ENCODE measurements at places on chromosomes 11 and 22.

- DNase-seq = no peak
Measured at GRCh38 chr22:39361496-39361895, 11.7 kb downstream of the SYNGR1 start.

DNA sequence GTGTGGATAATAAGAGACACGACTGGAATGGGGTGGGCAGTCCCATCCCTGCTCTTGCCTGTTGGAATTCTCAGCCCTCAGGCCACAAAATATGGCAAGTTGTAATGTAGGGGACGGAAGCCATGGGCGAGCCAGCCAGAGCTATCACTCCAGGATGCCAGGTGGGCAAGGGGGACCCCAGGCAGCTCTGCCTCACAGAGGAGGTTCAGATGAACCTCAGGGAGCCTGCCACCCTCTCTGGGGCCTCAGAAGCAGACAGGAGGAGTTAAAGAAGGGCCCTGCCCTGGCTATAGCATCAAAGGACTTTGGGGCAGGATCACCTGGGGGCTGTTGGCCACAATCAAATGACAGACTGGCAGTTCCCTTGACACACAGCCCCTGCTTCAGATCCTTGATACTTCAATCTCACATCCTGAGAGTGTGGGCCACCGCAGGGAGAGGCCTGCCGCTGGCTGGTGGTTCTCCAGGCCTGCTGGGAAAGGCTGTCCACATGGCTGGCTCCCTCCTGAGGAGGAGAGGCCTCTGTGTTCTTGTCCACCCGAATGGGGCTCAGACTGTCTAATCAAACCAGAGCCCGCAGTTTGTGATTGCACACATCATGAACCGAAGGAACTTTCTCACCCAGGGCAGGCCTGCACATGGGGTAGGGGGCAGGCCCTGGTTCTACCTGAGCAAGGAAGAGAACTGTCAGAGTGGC, 31.4 kb downstream of the IGLL1 start:
- DNase-seq = no peak

DNA sequence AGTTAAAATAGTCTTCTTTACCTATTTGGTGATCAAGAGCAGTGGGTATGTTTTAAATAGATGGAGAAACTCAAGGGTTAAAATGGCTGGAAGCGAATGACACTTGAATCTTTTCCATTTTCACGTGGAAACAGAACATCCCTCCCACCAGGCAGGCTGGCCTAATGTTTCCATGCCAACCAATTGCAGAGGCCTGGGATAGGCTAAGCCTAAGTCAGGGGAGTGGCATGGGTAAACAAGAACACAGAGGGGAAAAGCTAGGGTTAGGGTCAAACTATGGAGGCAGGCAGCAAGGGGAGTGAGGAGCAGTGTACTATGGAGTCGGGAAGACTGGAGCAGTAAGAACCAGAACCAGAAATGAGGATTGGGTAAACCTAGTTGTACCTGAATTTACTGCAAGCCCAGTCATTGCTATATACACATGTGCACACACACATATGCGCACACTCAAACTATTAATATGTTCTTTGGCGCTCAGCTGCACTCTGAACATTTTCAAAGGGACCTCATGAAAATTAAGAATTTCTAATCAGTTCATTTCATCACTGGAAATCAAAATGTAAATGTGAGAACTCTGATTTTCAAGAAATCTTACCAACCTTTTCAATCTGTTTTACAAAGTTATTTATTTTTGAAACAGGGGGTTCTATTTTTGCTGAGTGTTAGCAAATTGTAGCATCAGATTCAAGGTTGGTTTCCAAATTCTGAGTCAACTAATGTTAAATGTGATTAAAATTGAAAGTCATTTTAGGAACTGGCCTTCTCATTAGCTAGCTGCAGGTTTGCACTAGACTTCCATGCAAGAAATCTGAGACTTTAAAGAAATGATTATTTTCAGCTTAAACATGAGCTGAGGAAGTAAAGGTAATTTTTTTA, 327.0 kb upstream of the CCDC90B start:
- DNase-seq = no peak

DNA sequence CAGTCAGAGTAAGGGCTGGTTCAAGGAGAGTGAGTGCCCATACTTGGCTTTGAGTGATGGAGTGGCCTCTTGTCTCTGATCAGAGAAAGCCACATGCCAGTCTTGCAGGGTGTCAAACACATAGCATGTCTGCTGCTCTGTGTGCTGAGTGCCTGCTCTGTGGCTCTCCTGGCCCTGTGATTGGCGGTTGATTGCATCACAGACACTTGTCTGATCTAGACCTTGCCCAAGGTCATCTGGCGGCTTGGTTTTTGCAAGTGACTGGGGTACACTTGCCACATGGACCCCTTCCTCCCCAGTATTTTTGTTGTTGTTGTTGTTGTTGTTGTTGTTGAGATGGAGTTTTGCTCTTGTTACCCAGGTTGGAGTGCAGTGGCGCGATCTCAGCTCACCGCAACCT, 10.3 kb downstream of the OSBP2 start:
- DNase-seq = no peak

DNA sequence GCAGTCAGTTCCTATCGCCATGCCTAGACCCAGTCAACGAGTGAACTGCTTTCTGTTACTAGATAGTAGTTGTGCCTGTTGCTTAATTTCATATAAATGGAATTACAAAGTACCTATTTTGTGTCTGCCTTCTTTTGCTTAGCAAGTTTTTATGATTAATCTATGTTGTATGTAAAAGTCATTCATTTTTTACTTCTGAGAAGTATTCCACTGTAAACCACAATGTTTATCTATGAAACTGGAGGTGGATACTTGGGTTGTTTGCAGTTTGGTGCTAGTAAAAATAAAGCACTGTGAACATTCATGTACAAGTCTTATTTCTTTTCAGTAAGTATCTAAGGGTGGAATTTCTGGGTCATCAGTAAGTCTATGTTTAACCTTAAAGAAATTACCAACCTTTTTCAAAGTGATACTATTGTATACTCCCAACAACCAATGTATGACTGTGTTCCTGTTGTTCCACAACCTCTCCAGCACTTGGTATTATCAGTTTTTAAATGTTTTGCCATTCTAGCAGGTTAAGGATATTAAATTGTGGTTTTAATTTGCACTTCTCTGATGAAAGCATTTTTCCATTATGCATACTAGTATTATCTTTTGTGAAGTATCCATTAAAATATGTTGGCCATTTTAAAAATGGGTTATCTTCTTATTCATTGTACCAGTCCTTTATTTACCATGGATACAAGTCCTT, 68.2 kb downstream of the DNAJC24 start:
- DNase-seq = peak; percentile 14

GRCh38 chr11:110362971-110363509, 66.6 kb upstream of the RDX start:
- DNase-seq = no peak

GRCh38 chr11:1560649-1561251, 11.3 kb downstream of the DUSP8 start:
- no peak for DNase-seq

DNA sequence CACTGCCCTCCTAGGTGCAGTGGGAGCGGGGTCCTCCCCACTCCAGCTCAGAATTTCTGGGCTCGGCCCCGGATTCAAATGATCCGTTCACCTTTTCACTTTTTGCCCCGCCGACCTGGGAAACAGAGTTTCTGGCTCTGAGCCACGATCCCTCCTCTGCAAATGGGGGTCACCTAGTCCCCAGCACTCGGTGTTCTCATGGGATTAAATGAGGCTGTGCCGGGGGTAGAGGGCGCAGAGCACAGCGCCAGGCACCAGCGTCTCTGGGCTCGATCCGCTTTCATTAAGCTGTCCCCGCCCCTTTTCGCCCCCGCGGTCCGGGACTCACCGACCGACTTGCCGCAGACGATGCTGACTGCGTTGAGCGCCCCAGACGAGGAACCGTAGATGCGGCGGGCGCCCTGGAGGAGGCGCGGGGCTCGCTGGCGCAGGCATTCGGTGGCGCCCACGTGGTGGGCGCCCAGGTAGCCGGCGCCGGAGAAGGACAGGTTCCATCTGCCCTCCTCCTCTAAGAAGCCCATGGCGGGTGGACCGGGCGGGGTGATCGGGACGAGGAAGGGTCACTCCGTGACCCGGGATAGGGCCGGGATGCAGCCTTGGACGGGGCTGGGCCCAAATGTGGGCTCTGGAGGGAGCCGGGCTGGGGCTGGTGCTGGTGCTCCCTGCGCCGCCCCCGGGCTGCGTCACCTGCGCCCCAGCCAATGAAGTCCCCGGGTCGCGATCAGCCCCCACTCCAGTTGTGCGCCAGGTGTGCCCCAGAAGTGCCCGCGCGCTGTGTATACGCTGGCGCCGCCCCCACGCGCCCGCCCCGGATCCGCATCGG, at the start of gene PNPLA5:
PNPLA5 (minus strand) TSS at position 654 of the 823 bp plus-strand sequence; CDS start at position 521, 133 bp downstream.
- no peak for DNase-seq

GRCh38 chr22:29255064-29255621, 12.6 kb downstream of the RHBDD3 start:
- no peak for DNase-seq

DNA sequence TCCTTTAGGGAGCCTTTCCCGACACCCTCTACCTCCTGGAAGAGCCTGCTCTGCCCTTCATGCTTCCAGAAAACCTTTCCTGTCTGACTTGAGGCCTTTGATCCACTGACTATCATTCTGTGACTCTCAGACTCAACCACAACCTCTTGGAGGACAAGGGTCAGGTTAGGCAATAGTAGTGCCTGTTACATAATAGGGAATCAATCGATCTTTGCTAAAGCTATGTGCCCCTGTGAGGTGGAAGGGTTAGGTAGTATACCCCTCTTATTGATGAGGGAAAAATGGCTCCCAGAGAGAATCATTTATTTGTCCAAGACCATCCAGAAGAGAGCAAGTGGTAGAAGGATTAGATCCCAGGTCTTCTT, 16.2 kb downstream of the KCNC1 start:
- DNase-seq = no peak

- no peak for DNase-seq
Measured at GRCh38 chr22:39664485-39665200, 94.1 kb downstream of the CACNA1I start.

DNA sequence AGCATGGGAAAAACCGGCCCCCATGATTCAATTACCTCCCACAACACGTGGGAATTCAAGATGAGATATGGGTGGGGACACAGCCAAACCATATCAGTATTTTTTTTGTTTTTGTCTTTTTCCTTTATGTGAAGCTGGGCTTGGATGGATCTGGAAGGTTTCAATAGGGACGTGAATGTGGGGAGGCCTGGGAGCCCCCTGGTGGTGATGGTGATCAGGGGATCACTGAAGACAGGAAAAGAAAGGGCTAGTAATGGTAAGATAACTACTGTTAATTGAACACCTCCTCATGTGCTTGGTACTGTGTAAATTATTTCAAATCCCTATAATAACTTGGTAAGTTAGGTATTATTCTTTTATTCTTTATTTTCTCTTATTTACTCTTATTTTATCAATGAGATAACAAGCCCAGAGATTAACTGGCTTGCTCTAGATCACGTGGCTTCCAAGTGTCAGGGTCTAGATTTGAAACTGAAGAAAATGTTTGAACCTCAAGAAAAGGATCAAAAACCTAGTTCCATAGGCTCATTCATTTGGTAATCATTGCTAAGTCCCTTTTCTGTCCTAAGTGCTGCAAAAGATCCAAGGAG, 364.2 kb downstream of the TENM4 start:
- peak; percentile 40 for DNase-seq

GRCh38 chr22:40216041-40216756, 38.5 kb downstream of the TNRC6B start:
- no peak for DNase-seq

GRCh38 chr11:23851216-23851615, 645.6 kb upstream of the LUZP2 start:
- DNase-seq = no peak

DNA sequence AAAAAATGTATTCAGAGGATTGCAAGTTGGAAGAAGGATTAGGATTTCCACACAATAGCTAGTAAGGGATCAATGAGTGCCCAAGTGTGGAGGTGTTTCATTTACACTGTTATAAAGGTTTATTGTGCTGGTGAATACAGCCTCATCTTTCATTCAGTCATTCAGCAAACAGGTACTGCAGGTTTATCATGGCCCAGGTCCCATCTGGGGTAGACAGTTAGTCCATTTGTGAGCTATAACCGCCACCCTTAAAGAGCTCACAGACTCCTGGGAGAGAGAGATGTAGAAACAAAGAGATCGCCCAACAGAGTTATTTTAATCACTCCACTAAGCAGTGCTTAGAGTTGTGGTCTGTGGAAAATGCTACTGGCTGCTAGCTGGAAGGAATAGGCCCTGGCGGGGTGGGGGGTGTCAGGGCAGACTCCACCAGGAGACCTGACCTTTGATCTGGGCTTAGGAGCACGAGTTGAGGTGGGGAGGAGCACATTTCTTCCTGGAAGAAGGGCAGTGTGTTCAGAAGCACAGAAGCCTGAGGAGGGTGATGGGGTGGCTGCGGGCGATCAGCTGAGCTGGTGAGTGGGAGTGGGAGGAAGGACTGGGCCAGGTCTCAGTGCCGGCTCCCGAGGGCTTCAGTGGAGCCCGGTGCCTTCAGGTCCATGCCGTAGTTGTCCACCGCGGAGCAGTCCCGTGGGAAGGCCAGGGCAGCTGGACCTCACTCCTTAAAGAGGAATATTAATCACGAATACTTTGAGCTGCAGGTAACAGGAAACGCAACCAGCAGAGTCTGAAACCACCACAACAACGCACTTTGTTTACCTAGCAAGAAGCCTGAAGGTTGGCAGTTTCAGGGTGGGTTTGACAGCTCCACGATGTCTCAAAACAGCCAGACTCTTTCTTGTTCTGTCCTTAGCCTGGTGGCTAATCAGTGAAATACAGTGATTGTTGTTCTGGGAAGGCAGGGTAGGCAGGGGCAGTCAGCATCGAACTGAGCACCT, 11.2 kb downstream of the TOM1 start:
- no peak for DNase-seq

- DNase-seq = no peak
Measured at GRCh38 chr11:133228471-133229329, 303.6 kb downstream of the OPCML start.

DNA sequence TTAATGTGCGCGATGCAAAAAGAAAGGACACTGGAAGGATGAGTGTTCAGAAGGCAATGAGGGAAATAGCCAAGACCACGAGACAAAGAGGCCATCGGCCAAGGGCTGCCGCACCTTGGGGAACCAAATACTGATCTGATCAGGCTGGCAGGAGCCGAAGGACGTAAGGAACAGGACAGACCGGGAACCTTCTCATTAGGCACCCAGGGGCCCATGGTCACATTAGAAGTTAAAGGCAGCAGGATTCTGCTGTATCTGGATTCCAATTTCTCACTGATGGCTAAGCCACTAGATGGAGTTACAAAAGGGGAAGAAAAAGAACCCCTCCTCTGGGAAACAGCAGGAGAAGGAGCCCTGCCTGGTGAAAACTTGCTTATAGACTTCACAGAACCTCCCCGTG, 28.8 kb upstream of the CPT1A start:
- no peak for DNase-seq

- DNase-seq = no peak
Measured at GRCh38 chr22:35065796-35066218, at the start of gene ISX. ISX (plus strand) TSS chr22:35066158; CDS start chr22:35067088, 930 bp downstream.
